Head of caudate nucleus (tissue), 42 donors: ENCODE measurements at places on chromosomes 1 and 21.

GRCh38 chr1:84170171-84170570 is 26.1 kb downstream of the PRKACB start:
- no peak for DNase-seq

- no peak for DNase-seq
Observed at GRCh38 chr1:94142022-94142421, 21.1 kb upstream of the ABCA4 start.

DNA sequence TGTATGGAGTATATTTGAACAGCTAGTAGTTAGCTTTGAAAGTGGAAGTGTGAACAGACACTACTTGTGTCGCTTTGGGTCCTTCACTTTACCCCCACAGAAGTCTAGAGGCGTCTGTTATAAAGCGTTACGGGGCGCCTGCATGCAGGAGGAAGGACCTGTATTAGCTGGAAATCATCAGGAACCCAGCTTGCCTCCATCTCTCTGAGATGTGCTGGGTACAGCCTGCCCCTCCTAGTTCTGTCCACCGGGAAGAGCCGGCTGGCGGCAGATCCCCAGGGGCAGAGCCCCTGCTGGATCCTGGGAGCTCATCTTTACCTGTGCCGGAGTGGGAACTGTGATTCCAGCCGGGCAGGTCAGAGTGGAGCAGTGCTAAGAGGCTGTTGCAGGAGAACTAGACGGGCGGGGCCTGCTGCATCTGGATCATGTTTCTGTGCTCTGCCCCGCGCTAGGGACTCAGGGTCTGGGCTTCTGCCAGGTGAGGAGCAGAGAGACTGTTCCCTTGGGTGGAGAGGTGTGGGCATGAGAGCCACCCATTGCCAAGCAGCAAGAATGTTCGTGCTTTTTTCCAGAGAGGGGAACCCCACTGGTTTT is 22.3 kb upstream of the SPSB1 start:
- DNase-seq = no peak

DNA sequence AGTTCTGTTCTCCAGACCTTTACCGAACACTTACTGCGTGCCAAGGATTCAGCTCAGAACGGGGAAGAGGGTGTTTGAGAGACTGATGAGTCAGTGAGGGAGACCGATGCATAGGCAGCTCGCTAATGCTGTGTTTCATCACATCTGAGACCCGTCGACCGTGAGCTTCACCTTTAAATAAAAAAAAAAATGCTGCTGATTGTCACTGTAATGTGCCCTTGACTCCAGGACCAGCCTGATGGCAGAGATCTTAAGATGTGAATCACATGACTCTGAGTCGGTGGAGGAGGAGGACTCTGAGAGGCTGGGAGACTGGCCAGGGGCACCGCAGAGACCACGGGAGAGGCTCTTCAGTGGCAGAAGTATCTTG is 28.8 kb downstream of the SPSB1 start:
- no peak for DNase-seq

DNA sequence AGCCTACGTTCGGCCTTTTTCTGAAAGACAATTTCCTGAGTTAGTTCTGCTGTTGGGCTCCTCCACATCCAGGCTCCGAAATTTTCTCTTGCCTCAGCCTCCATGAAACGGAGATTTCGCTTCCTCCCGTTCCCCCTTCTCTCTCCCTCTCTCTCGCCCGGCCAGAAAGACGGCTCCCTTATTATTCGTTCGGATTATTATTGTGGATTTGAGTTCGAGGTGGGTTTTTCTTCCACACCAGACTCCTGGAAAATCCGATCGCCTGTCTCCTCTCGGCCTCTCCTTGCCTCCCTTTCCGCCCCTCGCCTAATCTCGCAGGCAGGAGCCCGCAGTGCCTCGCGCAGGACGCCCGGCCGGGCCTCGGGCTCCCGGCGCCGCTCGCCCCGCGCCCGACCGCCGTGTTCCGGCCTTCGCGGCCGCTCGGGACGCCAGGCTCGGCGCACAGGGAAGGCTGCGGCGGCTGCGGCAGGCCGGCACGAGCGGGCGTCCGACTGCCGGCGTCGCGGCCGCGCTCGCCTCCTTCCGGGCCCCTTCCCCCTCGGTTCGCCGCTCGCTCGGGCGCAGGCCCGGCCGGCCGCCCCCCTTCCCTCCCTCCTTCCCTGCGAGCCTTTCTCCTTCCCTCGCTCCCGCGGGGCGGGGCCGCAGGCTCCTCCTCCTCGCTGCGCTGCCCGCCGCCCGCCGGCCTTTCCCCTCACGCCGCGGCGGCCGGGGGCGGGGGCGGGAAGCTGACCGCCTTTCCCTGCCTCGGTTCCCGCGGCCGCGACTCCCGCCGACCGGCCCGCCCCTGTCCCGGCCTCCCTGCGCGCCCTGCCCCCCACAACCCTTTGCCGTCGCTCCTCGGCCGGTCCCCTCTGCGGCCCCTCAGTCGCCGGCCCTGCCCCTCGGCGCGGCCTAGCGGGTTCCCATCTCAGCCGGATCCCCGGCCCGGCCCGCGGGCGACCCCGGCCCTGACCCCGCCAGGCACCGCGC is at the start of gene ARHGEF11:
Gene ARHGEF11, minus strand, starts transcription at position 493 of the 969 bp plus-strand sequence. CDS start 1,412 bp downstream, outside the sequence.
- peak; percentile 91 for DNase-seq

DNA sequence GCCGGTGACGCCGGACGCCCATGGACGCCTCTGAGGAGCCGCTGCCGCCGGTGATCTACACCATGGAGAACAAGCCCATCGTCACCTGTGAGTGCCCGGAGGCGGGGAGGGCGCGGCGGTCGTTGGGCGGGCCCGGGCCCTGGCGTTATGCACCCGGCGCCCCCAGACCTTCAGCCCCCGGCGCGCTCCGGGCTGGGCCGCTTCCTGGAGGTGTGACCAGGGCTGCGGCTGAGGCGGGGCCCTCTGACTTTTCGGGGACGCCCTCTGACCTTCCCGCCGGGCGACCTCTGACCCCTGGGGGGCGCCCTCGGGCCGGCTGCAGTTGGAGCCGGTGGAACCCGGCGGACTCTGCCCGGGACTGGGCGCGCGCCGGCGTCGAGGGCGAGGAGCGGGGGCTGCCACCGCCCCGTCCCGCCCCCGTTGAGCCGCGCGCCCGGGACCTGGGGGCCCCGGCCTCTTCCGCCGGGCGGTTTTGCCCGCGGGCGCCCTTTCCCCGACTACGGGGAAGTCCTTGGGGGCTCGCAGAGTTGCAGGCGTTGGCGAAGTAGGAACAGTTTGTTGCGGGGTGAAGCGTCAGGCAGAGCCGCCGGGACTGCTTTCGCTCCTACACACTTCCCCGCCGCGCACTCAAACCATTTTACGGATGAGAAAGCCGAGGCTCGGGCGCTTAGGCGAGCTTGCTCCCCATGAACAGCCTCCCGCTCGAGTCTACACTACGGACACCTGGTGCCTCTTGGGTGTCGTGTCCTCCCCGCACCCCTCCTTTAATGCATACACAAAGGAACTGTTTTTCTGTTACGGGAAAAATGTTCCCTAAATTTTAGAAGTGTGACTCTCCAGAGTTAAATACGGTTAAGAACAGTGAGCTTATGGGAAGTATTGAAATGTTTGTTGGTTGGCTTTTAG is 618 bp downstream of the TRAPPC10 start:
- DNase-seq = peak; percentile 57

DNA sequence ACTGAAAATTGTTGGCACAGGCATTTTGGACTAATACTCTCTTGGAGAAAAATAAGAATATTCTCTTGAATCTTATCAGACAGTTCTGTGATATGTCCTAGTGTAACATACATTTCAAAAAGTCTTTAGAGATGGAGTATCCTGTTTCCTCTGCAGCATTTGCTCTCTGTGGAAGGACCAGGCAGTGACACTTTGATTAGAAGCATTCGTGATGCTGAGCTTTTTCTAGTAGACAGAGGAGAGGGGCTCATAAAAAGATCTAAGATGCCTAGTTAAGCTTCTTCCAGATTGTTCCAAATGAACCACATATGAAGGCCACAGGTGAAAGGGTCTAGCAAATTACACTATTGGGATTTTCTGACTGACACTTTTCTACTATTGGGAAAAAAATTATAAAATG is 120.3 kb downstream of the C1orf21 start:
- DNase-seq = no peak

DNA sequence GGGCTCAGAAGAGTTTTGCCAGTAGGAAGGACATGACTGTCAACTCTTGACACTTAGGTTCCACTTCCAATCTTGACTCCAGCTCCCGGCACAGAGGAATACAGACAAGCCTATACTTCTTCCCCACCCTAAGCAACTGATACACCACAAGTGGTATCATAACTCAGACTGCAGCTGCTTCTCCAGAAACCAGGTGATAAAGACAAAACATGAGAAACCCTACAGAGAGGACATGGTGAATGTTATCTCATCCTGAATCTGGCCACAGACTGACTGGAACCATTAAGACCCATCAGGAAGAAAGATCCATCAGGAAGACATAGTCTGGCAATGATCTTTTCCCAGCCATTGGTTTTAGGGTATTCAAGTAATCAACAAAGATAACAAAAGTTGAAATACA is 13.8 kb downstream of the PAXBP1 start:
- DNase-seq = no peak

DNA sequence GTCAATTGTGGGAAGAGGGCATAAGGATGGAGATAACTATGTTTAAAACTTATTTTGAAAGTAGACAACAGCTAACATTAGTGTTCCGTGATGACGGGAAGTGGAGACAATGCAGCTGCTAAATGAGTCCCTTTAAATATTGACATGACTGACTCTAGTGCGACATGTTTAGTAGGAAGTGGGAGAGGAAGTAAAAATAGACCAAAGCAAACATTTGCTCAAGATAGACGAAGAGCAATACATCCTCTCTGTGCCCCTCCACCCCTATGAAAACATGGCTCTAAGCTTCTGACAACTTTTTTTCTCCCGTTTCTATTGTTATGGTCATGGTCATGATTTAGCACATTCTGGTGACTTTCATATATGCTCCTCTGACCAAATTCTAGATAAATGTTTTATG is 60.0 kb upstream of the HMCN1 start:
- no peak for DNase-seq

- DNase-seq = peak; percentile 82
Observed at GRCh38 chr1:86774305-86775295, 70.2 kb downstream of the SH3GLB1 start.

- no peak for DNase-seq
Observed at GRCh38 chr21:29350246-29350779, 51.6 kb downstream of the BACH1 start.

- DNase-seq = no peak
Observed at GRCh38 chr1:153536671-153537375, 1.0 kb upstream of the S100A6 start.

DNA sequence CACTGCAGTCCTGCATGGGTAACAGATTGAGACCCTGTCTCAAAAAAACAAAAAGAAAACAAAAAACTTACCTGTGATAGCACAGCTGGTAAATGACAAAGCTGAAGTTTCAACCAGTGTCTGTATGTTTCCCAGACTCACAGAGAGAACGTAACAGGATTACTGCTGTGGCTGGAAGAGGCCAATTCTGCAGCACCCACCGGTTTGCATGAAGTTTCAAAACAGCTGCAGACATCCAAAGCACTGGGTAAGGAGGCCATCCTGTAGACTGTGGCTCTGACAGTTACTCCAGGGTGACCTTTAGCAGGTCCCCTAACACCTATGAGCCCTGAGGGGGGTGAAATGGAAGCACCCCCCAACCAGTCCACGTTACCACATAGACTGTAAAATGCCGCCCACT is 7.5 kb downstream of the ID3 start:
- DNase-seq = no peak

DNA sequence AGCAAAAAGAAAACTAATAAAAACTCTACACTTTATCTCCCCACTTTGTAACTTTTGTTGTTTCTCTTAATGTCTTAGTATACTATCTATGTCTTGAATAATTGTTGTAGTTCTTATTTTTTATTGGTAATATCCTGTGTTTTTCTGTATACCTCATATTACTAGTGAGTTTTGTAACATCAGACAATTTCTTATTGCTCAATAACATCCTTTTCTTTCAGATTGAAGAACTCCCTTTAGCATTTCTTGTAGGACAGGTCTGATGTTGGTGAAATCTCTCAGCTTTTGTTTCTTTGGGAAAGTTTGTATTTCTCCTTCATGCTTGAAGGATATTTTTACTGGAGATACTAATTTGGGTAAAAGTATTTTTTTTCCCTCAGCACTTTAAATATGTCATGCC is 79.8 kb upstream of the LRRC8B start:
- no peak for DNase-seq

GRCh38 chr1:43954036-43954435 is 7.3 kb downstream of the IPO13 start:
- DNase-seq = peak; percentile 73

DNA sequence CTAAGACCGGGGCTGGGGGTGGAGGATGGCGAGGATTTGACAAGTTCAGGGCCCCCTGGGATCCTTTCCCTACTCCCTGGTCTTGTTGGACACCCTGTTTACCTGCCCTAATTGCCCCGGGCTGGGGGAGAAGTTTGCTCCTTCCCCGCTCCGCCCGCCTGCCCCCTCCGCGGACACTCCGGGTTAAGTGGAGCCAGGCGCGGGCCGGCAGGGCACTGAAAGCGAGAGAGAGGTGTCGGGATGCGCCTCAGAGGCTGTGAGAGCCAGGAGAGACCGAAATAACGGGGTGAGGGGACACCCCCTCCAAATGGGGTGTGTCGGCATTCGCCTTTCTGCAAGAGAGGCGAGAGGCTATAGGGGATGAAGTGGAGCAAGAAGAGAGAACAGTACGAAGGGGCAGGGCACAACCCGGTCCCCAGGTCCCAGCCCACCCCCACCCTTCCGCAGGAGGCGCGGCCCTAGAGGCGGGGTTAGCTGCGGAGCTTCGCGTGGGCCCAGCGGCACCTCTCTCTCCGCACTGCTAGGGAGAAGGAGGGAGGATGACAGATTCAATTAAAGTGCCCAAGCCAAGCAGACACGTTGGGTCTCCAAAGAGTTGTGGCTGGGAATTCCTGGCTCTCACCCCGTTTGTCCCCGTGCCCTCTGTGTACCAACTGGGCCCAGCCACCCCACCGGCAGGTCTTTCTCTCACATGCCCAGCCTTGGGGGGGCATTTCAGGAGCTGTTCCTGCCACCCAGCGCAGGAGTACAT is 3.8 kb downstream of the EFNA3 start:
- no peak for DNase-seq

GRCh38 chr1:157004806-157005205 is 40.7 kb downstream of the ARHGEF11 start:
- DNase-seq = no peak
